Hematopoietic multipotent progenitor cell treated with erythropoietin and hydrocortisone succinate and interleukin-3 and kit ligand, for 6 days (in vitro differentiated cells): ENCODE measurements at places on chromosomes 5 and 9.

DNA sequence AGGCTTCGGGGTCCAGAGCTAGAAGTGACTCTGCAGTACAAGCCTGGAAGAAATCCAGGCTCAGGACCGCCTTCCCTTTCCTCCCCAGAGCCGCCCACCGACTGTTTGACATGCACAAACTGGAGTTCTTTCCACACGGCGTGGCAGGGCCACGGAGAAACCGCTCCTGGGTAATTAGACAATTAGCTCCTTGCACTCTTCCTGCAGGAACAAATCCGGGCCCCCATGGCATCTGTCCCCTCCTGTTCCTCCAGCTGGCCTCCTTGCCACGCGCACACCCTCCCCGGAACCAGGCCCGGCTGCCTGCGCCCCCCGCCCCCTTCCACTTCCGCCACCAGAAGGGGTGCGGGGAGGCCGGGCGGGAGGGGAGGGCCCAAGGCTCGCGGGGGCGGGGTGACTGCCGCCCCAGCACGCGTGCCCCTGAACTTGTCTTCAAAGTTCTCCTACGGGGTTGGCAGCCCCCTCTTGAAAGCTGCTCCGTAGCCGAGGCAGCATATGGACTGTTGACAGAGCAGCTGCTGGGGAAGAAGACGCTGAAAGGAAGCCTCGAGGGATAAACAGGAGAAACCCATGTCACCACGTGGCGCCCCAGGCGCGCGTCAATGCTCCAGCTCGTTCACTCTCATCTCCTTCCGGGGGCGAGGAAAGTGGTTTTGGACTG is 74.3 kb downstream of the SEC61B start:
- DNase-seq, result peak; percentile 8

GRCh38 chr5:66788556-66788955 is 192.4 kb downstream of the MAST4 start:
- DNase-seq, result no peak

DNA sequence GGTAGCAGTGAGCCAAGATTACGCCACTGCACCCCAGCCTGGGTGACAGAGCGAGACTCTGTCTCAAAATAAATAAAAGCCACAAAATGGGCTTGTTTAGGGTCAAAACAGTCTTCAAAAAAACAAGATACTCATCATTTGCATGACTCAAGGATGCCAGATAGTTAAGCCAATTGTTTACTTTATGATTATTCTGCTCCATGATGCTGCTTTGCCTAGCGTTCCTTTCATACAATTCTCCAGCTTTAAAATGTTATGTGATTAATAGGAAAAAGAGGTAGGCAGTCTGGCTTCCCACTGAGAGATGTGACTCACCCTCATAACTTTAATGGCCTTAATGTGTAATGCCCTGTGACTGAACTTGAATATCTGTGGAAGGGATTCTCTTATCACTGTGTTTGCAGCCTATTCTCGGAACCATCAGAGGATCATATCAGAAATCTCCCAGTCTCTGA is 364.6 kb upstream of the TRPC7 start:
- DNase-seq, result no peak

- peak; percentile 34 for DNase-seq
These were observed 82.5 kb downstream of the ESM1 start for GRCh38 chr5:54902791-54903473.

DNA sequence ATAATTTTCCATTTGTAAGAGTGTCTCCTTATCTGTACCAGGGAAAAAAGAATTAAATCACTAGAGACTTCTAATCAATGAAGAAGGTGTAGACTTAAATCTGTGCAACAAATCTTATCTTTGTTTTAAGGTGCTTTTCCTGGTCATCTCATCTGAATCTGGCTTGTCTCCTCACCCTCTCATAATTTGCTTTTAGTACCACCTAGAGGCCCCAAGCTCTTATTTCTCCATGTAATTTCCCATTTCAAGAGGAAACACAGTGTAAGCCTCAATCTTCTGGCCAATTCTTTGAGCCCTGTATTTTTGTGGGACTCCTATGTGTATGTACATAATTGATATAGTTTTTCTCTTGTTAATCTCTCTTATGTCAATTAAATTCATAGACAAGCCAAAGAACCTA is 1975.3 kb upstream of the CDH6 start:
- peak; percentile 1 for DNase-seq

GRCh38 chr9:21505425-21506179 is 23.5 kb upstream of the IFNE start:
- DNase-seq, result no peak

GRCh38 chr9:119071636-119072035 is 297.6 kb downstream of the BRINP1 start:
- no peak for DNase-seq

- DNase-seq, result peak; percentile 55
These were observed at the start of gene DPYSL3 for GRCh38 chr5:147509710-147510651. TSS of gene DPYSL3 (minus strand) at chr5:147510068. CDS start at chr5:147509858, 210 bp downstream.

- DNase-seq, result no peak
These were observed 447.8 kb downstream of the MTRR start for GRCh38 chr5:8316608-8317280.

- DNase-seq, result no peak
These were observed 62.9 kb upstream of the ORM1 start for GRCh38 chr9:114259798-114260523.

DNA sequence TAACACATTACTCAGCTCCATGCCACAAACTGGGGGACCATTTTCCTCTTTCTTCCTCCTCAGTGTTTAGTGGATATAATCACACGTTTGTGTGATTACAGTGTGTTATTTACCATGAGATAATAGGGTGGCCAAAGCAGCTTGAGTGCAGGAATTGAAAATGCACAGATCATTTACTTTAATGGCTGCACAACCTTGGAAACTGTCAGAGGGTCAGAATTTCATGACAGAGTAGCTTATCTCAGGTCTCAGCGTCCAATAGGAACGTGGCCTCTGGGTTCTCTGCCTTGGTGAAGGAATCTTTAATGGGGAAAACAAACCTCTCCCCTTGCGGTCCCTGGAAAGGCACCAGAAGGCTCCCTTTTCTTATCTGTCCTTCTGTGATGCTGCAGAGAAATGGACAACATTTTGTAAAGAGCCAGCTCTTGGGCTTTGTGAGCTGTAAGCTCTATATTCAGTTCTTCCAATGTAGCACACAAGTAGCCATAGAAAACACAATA is 87.4 kb upstream of the CD180 start:
- no peak for DNase-seq

DNA sequence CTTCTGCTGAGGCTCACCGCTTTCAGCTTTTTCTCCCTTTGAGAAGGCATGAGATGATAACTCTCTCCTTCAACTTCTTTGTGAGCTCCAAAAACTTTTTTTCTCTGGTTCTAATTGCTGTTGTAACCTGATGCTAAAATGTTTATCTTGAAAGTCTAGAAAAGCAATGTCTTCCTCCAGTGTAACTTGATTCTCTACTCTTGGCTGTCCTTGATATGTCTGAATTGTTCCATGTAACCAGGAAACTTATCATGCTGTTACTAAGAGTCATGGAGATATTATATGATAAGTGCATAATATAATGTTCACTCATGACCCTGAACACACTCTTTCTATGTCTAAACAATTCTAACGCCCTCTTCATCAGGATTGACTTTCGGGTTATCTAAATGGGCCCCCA is 128.0 kb upstream of the ABCA1 start:
- DNase-seq, result no peak

- DNase-seq, result peak; percentile 56
These were observed 21.0 kb upstream of the CDKN2B start for GRCh38 chr9:22030101-22030598.
